ENCODE measurements at places on chromosomes 2 and 18.

GRCh38 chr2:100483895-100484294 lies 13.6 kb downstream of the NMS start:
- DNase-seq: no peak

DNA sequence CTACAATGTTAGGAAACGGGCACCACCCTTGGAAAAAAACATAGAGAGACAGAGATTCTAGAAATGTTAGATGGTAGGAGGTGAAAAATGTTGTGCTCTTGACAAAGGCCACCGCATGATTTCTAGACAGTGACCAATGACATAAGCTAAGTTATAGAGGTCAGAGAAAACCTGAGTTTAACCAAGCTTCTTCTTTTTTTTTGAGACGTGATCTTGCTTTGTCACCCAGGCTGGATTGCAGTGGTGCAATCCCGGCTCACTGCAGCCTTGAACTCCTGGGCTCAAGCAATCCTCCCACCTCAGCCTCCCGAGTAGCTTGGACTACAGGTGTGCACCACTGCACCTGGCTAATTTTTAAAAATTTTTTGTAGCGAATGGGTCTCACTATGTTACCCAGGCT lies 13.0 kb downstream of the FER1L5 start:
- DNase-seq: no peak

DNA sequence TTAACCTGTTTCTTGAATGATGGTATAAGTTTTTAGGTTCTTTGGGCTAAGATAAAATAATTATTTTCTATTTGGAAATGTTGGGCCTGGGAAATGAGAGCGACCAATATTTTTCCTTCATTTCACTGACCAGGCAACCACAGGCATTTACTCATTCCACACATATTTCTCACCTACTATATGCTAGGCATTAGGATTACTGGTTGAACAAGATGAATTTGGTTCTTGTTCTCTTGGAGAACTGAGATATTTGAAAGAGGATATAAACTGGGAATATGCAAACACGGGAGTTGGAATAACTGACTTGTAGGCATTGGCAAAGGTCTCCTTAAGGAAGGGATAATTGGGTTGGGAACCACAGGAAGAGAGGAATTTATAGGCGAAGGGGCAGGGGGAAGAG lies 3.9 kb upstream of the MYL1 start:
- DNase-seq: no peak

- DNase-seq: no peak
Measured at GRCh38 chr18:31996007-31996406, 22.6 kb upstream of the RNF125 start.

GRCh38 chr2:74582184-74582583 lies 27.7 kb downstream of the DOK1 start:
- DNase-seq: no peak

- no peak for DNase-seq
Measured at GRCh38 chr2:172806493-172806892, 70.8 kb downstream of the RAPGEF4 start.

- no peak for DNase-seq
Measured at GRCh38 chr2:204452464-204453023, 92.7 kb upstream of the PARD3B start.

DNA sequence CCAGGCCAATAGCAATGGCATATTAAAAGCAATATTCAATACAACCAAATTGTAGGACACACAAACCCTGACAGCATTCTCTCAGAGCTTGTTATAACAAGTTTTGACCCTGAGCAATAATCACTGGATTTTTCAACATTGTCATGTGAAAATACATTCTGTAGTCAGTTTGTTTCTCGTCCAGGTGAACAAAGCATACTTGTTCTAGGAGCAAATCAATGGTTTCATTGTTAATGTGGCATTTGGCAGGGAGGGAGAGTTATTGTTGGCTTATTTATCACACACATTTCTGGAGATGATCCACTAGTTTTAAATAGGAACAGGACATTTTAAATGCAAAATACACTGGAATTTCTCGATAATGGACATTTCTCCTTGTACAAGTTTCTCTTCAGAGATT lies 69.9 kb upstream of the L3MBTL4 start:
- DNase-seq: no peak

GRCh38 chr2:132991471-132992045 lies 321.6 kb upstream of the LYPD1 start:
- DNase-seq: no peak

DNA sequence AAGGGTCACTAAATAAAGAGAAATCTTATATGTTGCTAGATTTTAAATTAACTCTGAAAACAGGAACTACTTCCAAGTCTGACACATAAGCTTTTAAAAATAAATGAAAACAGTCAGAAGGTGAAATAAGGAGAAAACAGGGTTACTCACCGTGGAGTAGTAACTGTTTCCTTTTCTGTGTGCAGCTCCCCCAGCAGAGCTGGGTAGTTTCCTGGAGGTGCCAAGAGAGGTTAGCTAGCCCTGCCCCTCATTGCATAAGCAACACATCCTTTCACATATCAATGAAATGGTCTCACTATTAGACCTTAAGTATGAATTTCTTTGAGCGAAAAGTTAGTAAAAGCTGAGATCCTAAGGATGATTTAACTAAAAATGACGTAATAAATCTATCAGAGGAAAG lies 54.0 kb upstream of the GPR75 start:
- no peak for DNase-seq

GRCh38 chr18:79951545-79952455 lies at the start of gene SLC66A2:
Gene SLC66A2, minus strand, starts transcription at chr18:79951653. Its CDS starts 727 bp downstream, at chr18:79950926.
- no peak for DNase-seq

- DNase-seq: no peak
Measured at GRCh38 chr2:119234021-119235019, 10.7 kb downstream of the STEAP3 start.

GRCh38 chr2:199382091-199382490 lies 75.6 kb downstream of the SATB2 start:
- DNase-seq: no peak

DNA sequence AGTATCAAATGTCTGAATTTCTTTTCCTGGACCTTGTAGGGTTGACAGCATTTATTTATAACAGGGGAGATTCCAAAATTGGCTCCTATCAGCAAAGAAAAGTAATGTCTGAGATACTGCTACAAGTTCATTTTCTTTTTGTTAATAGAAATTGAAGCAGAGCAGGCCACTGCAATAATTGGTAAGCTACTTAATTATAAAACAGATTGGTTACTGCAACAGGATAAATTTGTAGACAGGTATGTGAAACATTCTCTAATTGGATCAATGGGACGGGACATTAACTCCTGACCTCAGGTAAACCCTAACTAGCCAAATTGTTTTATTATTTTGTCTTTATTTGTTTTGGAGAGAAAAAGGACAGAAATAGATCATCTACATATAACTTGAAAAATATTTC lies 20.5 kb downstream of the NIFK start:
- DNase-seq: no peak

All from CMK (cell line).